ENCODE measurements at places on chromosomes 7 and 10. TPM values are rescaled to one million over a fixed set of nuclear protein-coding genes. Genes with fewer than 3 reads are reported as not detected.

CAV1 gene
- total RNA-seq: 729 TPM

ADGRA1 gene
- total RNA-seq: not detected

LEP gene
- total RNA-seq: 498 TPM

GIMAP4 gene
- total RNA-seq: 29.2 TPM

TMEM273 gene
- total RNA-seq: 29.8 TPM
